ENCODE measurements at places on chromosomes 4 and X.

GRCh38 chrX:53086464-53086863, 4.3 kb downstream of the TSPYL2 start:
- no peak for DNase-seq

GRCh38 chrX:34659575-34659974, 2.5 kb upstream of the TMEM47 start:
- peak; percentile 6 for DNase-seq

GRCh38 chr4:102343964-102344519, 1.2 kb downstream of the SLC39A8 start:
- no peak for DNase-seq

GRCh38 chrX:39848243-39848642, 249.5 kb downstream of the BCOR start:
- DNase-seq, result no peak

GRCh38 chr4:1021386-1022050, 10.1 kb downstream of the FGFRL1 start:
- no peak for DNase-seq

GRCh38 chr4:7985891-7986441, 46.3 kb upstream of the AFAP1 start:
- DNase-seq, result no peak

GRCh38 chr4:2077537-2078460, 18.7 kb downstream of the NAT8L start:
- DNase-seq, result no peak

- DNase-seq, result peak; percentile 58
These were observed 558.2 kb upstream of the DIPK2B start for GRCh38 chrX:45758738-45759397.

- DNase-seq, result no peak
These were observed 1367.0 kb downstream of the PCDH7 start for GRCh38 chr4:32087211-32087610.

DNA sequence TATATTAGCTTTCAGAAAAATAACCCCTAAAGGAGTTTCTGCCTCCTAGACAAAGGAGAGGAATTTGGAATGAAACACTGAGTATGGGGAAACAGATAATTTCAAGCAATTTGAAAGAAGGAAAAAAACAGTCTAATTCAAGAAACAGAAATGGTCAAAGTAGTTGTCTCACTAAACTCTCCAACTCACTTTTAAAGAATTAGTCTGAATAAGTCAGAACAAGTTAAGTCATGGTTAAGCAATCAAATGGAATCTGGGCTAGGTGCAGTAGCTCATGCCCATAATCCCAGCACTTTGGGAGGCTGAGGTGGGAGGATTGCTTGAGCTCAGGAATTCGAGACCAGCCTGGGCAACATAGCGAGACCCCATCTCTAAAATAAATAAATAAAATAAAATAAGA, 95.7 kb upstream of the GRIA3 start:
- peak; percentile 48 for DNase-seq

GRCh38 chr4:7261087-7261486, 68.7 kb downstream of the SORCS2 start:
- no peak for DNase-seq

GRCh38 chr4:157824021-157824420, 348.8 kb downstream of the GASK1B start:
- no peak for DNase-seq

- DNase-seq, result no peak
These were observed 4.2 kb upstream of the PPARGC1A start for GRCh38 chr4:23894021-23894420.

GRCh38 chrX:108167211-108167872, 75.8 kb downstream of the ATG4A start:
- peak; percentile 69 for DNase-seq

- no peak for DNase-seq
These were observed 184.2 kb downstream of the MAML3 start for GRCh38 chr4:139969635-139970266.

DNA sequence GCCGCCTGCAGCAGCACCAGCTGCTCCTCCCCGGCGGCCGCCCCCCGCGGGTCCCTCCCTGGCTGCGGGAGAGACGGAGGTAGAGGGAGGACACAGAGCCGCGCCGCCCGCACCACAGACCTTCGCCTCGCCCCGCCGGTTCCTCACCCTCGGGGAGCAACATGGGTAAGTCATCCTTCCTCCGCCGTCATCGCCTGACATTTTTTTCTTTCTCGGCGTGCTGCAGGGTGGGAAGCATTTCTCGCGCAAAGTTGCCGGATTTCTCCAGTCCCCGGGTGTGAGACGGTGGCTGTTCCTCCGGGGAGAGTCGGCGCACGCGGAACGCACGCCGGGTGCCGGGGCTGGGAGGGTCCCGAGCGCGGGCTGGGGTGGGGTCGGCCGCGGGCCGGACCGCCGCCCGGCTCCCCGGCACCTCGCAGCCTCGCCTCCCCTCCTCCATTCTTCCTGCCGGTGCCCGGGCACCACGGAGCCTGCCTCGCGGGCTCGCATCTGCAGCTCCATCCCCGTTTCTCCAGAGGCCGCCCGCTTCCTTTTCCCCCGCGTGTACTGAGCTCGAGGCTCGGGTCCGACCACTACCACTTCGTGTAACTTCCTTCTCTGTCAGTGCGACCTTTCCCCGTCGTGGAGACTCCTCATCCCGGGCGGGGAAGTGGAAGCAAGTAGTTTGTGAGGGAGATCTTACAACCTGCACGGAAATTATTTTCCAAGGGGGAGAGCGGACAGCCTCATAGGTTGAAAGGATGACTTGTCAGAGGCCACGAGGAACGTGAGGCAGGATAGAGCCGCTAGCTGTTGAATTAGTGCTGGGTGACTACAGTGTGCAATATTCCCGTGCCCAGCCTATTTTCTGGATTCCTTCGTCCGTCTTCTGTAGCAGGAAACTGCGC, 464 bp downstream of the RAP1GDS1 start:
- peak; percentile 78 for DNase-seq
